NCI-H1694 (cell line): ENCODE measurements at places on chromosomes 6 and 20.

GRCh38 chr6:63268574-63268973, 51.2 kb downstream of the LGSN start:
- no peak for DNase-seq

- no peak for DNase-seq
Measured at GRCh38 chr6:105695461-105695860, 292.6 kb upstream of the PREP start.

DNA sequence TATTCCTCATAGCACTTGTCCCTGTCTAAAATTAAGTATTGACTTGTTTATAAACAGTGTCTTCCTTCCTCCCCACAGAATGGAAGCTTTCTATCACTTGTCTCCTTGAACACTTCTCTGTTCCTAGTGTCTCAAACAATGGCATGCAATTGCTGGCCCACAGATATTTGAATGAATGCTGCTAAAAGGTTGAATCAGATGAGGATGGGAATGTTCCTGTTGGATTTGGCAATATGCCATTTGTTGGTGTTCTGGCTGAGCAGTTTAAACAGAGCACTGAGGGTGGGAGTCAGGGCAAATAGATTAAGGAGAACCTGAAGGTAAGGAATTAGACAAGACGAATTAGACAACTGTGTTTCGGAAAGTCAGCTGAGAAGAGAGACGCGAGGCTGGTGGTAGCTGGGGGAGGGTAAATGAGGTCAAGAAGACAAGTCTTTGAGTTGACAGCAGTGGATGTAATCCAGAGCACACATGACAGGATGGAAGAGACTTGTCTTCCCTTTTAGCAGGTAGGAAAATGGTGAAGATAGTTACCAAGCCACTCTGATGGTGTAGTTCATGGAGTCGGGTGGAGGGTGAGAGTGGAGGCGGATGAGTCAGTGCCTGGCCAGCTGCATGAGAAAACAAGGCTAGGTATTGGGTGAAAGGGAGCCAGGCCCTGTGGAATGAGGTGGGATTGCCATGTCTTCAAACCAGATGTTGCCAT, 58.3 kb upstream of the GNRH2 start:
- DNase-seq, result no peak

- DNase-seq, result no peak
Measured at GRCh38 chr20:50172347-50173013, 18.1 kb upstream of the CEBPB start.

GRCh38 chr20:22490287-22491193, 93.8 kb downstream of the FOXA2 start:
- no peak for DNase-seq

DNA sequence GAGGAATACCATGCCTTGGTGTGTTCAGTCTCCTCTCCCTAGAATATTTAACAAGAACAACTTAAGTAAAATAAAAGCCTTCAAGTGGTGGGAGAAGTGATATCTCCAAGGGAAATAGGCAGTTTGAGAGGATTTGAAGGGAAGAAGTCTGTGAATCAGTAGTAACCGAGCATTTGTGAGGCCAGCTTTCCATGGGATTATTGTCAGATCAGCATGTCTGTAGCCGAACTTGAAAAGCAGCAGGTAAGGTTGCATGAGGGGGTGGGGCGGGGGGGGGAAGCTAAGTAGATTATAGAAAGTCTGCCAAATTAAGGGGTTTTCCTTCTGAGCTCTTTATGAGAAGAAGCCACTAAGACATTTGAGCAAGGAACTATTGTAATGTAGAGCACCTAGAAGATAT, 92.6 kb downstream of the GRIK2 start:
- DNase-seq, result no peak

GRCh38 chr6:127972815-127973214, 72.0 kb upstream of the THEMIS start:
- no peak for DNase-seq

DNA sequence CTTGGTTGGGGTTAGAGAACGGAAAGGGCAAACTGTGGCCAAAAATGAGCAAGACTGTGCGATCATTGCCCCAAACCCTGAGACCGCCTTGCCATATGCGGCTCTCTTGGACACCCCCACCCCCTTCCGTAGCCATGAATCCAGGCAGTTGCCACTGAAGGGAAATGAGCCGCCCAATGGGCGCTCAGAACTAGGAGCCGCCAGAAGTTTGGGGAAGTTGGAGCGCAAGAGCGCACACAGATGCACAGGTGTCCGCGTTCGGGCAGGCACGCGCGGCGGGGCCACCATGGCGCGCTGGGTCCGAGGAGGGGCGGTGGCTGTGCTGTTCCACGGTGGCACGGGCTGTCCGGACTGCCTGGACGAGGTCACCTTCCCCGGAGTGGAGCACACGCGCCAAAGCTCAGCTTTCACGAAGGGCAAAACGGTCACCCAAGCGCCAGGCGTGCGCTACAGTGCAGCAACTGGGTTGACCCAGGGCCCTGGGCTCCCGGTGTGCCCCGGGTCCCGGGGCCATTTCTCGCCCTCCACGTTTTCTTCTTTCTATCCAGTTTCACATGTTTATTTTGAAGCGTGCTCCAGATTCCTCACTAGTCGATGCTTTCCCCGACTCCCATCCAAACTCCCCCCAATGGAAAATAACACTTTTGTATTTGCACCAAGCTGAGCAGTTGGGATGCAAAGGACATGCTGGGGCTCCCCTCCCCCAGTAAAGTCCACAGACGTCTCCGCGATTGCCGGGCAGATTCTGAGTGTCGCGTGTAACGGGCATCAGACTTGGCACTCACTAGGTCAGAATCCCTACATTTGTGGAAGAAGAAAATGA, 906 bp upstream of the PDE10A start:
- DNase-seq, result no peak

DNA sequence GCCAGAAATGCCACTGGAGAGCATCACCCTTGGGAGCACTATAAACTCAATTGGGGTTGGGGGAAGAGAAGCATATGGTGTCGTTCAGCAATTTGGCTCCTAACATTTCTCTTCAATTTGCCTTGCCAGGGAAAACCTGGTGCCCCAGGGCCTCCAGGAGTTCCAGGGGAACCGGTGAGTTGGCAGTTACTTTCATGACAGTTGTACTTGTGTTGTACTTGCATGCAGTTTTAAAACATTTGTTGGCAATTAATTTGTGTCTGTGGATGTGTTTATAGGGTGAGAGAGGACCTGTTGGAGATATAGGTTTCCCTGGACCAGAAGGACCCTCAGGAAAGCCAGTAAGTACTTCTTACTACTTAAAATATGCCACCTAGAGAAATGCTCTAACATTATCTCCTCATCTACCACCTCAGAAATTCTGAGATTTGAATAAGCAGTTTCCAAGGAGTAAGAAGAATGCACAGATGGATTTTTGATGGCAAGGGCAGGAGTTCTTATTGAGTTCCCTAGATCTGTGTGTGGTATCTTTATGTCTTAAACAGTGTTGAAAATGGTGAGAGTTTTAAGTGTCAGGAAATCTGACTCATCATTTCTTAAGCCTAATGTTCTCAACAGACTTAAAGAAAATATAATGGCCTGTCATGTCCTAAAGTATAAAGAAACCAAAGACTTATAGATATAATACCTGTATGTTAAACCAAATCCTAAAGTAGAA, 122.5 kb downstream of the COL9A1 start:
- DNase-seq, result no peak

DNA sequence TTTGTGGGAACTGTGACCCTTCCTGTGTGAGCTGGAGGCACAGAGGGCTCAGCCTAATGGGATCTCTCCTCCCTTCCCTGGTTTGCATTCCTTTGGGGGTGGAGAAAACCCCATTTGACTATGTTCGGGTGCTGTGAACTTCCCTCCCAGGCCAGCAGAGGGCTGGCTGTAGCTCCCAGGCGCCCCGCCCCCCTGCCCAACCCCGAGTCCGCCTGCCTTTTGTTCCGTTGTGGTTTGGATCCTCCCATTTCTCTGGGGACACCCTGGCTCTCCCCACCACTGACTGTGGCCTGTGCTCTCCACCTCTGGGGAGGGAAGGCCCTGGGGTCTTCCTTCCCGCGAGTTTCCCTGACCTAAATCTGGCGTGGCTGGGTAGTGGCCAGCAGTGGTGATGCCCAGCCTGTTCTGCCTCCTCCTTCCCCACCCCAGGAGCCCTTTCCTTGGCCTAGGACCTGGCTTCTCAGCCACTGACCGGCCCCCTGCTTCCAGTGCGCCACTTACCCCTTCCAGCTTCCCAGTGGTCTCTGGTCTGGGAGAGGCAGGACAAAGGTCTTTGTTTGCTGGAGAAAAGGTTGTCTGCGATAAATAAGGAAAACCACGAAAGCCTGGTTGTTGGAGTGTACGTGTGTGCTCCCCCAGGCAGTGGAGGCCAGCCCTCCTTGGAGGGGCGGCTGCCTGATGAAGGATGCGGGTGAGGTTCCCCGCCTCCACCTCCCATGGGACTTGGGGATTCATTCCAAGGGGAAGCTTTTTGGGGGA, 4.9 kb downstream of the VEGFA start:
- DNase-seq, result no peak

DNA sequence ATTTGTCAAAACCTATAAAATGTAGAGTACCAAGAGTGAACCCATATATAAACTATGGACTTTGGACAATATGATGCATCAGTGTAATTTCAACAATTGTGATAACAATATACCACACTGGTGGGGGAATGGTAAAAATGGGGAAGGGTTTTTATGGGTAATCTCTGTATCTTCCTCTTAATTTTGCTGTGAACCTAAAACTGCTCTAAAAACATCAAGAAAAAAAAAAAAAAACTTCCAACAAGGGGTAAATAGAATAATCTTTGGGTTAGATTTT, 592.0 kb upstream of the ADGRB3 start:
- DNase-seq, result no peak

- DNase-seq, result no peak
Measured at GRCh38 chr6:134322216-134322615, 4.3 kb upstream of the SGK1 start.

DNA sequence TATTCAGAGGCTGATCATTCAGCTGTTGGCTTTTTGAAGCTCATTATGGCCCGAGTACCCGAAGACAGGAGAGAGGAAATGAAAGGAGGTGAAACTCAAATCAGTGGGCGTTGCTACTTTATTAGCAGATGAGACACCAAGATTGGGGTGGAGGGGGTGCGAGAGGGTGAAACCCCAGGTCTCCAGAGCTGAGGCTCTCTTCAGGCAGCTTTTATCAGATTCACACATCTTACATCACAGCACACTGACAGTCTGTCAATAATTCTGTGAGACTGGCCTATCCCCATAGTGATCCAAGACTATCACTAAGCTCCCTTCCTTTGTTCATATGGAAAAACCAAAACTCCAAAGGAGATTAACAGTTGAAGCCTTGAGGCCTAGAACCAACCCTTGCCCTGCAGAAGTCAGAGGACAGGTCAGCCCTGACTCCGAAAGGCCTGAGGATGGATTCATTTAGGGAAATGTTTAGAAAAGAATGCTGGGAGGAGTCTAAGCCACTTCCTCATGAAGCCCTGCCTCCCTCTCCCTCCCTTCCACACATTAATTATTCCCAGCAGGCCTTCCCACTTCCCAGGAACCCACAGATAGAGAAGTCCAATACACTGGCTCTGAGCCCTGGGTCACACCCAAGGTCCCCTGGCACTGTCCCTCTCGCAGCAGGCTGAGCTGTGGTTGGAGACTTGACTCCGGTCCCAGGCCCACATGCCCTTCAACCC, 23.2 kb downstream of the TRERF1 start:
- no peak for DNase-seq

DNA sequence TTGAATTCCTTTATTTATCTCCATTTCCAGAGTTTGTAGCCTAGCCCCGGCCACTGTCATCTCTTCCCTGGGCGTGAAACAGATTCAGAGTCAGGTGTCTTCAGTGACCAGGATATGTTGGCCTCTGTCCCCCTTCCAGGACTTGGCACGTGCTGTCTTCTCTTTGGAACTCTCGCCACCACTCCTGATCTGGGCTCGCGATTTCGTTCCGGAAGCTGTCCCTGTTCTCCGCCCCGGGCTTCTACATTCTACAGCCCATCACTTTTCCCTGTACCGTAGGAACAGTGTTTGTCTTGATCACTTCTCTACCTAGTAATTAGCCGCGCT, 739 bp downstream of the GSS start:
- no peak for DNase-seq

DNA sequence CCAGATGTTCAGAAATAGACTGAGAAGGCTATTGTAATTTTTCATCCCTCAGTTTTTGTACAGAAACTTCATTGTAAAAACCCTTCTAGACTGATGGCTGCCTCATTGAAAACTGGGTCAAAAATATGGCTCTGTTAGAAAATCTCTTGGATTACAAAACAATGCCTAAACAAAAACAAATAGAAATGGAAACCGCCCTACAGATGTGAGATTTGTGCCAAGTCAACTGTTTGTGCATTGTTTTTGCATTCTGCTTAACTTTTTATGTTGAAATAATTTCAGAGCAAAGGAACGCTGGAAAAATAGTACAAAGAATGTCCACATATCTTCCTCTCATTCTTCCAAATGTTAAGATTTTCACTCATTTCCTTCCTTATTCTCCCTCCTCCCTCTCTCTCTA, 425.1 kb downstream of the FOXA2 start:
- no peak for DNase-seq
